ENCODE measurements at places on chromosomes 2 and 18. TPM values are rescaled to one million over a fixed set of nuclear protein-coding genes. Genes with fewer than 3 reads are reported as not detected.

DNA sequence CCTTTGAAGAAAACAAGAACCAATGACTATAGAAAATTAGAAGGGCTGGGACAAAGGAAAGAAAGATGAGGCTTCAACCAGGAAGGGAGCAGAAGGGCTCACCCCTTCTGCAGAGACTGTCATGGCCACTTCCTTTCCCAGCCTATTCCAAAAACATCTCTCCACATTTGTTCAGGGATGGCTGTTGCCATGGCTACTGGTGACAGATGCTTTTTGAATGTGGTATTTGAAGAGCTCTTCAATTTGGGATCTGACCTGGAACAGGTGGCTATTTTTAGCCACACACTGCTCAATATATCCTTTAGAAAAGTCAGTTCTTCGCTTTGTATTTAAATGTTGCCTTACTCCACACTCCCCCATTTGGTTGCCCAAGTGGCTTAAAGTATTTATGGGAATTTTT, 64.1 kb upstream of the LCLAT1 start:
- no peak for DNase-seq

- DNase-seq, result no peak
Measured at GRCh38 chr2:85994421-85994777, 105.6 kb upstream of the ST3GAL5 start.

The PGAP1 gene
- total RNA-seq, result 1.5 TPM

- DNase-seq, result no peak
Measured at GRCh38 chr18:76056471-76057110, 438.5 kb downstream of the ZNF516 start.

- DNase-seq, result no peak
Measured at GRCh38 chr2:241675885-241676284, 10.7 kb downstream of the DTYMK start.

DNA sequence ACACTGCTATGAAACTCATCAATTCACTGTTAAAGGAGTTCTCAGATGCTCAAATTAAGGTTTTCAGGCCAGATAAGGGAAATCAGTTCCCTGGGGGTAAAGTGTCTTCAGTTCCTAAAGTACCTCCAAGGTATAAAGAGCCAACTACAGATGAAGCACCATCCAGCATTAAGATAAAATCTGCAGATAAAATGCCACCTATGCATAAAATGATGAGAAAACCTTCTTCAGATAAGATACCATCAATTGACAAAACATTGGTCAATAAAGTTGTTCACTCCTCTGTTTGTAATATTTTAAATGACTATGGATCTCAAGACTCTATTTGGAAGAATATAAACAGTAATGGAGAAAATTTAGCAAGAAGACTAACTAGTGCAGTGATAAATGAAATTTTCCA, 68.2 kb downstream of the FSIP2 start:
- DNase-seq, result no peak

DNA sequence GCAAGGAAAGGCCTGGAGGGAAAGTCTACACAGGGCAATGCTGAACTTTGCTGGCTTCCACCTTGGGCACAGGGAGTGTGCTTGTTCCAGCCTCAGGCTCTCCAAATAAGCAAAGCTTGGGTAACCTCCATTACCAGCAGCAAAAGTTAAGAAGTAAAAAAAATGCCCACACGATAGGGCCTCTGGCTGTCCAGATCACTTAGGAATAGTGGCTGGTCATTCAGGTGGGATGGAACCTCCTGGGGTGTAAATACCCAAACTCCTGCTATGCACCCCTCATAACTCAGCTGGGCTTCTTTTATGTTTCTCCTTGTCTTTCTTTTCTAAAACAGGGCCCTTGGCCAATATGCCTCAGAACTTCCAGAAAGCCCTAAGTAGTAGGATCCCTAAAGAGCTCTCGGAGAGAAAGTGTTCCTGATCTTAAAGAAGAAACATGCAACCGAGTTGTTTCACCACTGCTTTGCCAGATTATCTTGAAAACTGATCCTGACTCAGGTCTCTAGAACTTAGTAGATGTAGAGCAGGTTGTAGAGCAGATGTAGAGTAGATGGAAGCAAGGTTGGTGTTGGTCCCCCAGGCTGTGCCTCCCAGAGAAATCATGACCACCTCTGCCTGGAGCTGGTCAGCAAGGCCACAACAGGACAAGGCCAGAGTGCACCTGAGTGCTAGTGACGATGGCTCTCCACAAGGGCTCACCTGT, 2.0 kb upstream of the OSR1 start:
- DNase-seq, result no peak

DNA sequence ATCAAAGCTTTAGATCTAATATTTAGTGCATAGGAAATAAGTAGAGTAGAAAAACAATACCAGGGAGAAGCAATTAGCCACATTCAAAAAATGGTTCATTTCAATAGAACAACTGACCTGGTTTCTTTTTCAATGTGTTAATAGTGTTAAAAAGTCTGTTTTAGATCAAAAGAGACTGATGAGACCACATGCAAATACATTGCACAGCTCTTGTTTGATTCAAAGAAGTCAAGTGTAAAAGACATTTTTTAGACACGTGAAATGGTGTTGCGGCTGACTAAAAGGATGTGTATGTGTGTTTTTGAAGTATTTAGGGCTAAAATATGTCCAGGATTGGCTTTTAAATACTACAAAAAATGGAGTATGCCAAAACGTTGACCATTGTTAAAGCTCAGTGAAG, 1.2 kb upstream of the AOX1 start:
- no peak for DNase-seq

DNA sequence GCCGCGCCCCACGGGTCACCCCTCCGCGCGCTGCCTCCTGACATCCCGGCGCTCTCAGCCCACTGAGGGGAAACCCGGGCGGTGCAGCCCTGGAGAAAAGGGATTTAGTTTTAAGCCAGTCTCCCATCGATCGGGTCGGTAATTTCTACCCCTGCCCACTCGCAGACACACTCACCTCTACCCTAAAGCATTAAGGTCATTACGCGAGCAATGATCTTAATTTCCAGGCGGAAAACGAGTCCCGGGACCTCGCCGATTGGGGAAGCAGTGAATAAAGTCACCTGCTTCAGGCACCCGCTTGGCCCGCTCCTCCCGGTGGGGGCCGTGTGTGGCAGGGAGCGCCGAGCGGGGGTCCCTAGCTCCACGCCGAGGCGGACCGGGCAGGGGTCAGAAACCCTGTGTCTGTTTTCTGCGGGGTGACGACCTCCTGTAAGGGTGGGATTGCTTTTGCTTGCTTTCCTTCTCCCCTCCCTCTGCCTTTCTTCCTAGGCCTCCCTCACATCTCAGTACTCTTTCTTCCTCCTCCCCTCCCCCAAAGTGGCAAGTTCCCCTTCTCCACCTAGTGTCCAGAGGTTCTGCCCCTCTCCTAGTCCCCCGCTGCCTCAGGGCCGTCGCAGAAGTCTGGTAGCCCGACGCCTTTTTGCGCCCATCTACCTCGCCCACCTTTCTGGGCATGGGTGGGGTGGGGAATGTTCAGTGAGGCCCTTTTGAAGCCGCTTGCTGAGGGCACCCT, 142.6 kb downstream of the MEIS1 start:
- DNase-seq, result no peak

The C2orf80 gene
- not detected for total RNA-seq

The SRD5A2 gene
- total RNA-seq, result not detected

GRCh38 chr2:159073256-159073655, 104.8 kb downstream of the TANC1 start:
- DNase-seq, result no peak

- DNase-seq, result no peak
Measured at GRCh38 chr18:44876755-44877154, 196.1 kb downstream of the SETBP1 start.

The PLEK gene
- total RNA-seq, result 4.3 TPM

DNA sequence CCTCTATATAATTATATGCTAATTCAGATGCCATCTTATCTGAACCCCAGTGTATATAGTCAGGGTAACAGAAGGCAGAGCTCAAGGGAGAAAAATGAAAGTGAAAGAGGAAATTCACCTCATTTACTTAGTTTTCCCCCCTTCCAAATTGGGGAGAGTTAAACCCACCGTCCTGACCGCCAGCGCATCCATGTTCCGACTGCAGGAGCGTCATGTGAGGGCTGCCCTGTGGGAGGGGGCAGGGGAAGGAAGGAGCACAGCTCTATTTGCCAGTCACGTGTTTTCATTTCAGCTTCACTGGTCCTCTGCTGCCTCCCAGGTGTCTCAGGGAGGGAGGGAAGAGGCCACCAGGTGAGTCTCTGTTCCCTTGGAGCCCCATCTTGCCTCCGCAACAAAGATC, 13.2 kb downstream of the CNNM4 start:
- no peak for DNase-seq

The ALPI gene
- total RNA-seq, result not detected

- no peak for DNase-seq
Measured at GRCh38 chr18:12686100-12686499, 16.4 kb downstream of the CEP76 start.

- DNase-seq, result peak; percentile 38
Measured at GRCh38 chr2:177604271-177605065, 211.9 kb downstream of the AGPS start.

DNA sequence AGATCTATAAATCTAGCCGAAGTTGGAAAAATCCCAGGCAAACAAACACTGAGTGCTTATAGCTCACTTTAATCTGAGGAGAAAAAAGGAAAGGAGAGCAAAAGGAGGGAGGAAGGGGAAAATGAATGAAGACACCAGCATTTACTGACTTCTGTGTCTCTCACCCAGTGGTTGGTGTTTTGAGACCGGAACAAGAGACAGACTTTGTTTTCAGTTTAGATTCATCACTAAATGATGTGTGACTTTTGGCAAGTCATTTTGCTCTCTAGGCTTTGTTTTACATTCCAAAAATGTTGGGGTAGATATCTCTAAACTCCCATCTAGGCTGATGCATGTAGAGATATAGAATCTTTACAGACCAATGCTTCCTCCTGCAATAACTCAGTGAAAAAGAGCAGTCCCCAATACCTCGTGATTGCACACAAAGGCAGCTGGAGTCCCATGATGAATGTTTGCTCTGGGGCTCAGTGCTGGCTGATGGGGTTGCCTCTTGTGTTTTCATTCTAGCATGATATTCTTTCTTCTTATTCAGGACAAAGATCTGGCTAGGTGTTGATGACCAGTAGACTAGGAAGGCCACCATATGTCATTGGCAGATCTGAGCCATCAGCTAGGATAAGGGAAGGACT, 51.4 kb downstream of the TRIB2 start:
- DNase-seq, result no peak

DNA sequence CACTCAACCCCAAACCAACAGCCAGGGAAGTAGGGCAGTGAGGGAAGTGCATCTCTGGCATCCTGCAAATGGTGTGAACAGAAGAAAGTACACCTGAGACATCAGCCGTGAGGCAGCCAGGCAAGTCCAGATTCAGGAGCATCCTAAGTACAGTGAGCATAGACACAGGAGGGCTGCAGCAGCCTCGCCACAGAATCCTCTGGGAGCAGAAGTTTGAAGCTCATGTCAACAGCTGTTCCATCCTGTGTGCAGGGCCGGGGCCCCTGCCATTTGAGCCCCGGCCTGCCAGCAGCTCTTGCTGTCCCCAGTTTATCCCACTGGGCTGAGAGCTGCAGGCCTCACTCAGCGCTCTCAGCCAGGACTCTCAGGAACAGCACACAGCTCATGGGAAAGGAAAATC, 14.5 kb downstream of the LOXHD1 start:
- DNase-seq, result no peak

DNA sequence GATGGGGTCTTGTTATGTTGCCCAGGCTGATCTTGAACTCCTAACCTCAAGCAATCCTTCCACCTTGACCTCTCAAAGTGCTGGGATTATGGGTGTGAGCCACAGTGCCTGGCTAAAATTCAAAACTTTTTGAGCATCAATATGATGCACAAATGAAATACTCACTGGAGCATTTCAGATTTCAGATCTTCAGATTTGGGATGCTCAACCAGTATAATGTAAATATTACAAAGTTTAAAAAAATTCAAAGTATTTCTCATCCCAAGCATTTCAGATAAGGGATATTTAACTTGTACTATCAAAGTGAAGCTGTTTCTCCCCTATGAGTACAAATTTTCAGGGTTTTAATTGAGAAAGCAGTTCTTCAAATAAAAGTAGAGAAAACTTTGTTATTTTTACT, 164.1 kb upstream of the CCDC68 start:
- DNase-seq, result no peak

- DNase-seq, result peak; percentile 39
Measured at GRCh38 chr2:106191511-106192016, 2.5 kb downstream of the UXS1 start.

- DNase-seq, result no peak
Measured at GRCh38 chr2:2757764-2758163, 426.7 kb upstream of the MYT1L start.

DNA sequence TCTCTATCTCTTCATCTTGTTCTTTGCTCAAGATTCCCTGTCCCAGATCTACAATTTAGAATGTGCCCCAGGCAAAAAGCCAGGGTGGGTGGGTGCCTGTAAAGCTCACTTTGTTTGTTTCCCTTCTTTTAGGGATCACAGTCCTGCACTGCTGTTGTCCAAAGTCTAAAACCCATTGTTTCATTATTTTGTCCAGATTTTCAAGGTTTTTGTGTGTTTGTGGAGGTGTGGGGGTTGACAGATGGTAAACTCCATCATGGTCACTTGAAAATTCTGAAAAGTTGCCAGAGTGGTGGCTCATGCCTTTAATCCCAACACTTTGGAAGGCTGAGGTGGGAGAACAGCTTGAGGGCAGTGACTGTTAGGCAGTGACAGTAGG, 41.5 kb downstream of the YES1 start:
- no peak for DNase-seq

GRCh38 chr2:223052548-223053483, 826 bp downstream of the KCNE4 start:
- no peak for DNase-seq

DNA sequence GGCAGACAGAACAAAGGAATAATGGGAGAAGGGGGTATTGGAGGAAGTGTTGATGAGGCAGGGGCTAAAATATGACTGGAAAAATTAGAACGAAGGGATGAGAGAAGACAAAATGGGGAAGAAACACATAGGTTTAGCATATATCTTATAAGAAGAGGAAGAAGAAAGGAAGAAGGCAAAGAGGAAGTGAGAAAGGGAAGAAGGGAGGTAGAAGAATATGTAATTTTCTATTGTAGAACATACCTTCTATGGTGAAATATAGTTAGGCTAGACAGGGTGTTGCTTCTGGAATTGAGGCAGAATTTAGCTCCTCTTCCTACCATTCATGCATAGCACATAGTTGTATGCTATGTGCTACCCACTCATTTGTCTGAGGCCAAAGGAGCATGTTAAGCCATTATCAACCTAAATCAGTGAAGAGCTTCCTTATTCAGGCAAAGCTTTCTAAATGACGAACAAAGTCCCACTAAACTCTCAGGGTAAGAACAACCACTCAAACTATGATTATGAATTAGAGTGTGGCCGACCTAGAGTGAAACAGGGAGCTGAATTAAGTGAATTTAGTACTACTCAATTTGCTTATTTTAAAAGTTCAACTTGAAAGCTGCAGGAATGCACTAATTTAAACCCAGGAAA, 180.9 kb upstream of the GALNT5 start:
- no peak for DNase-seq

GRCh38 chr2:67904566-67904965, 158.2 kb downstream of the C1D start:
- DNase-seq, result no peak

GRCh38 chr2:15708865-15709820, 117.5 kb downstream of the DDX1 start:
- no peak for DNase-seq

Data from Caki2 (cell line).